ENCODE measurements at places on chromosomes 7 and 10.

DNA sequence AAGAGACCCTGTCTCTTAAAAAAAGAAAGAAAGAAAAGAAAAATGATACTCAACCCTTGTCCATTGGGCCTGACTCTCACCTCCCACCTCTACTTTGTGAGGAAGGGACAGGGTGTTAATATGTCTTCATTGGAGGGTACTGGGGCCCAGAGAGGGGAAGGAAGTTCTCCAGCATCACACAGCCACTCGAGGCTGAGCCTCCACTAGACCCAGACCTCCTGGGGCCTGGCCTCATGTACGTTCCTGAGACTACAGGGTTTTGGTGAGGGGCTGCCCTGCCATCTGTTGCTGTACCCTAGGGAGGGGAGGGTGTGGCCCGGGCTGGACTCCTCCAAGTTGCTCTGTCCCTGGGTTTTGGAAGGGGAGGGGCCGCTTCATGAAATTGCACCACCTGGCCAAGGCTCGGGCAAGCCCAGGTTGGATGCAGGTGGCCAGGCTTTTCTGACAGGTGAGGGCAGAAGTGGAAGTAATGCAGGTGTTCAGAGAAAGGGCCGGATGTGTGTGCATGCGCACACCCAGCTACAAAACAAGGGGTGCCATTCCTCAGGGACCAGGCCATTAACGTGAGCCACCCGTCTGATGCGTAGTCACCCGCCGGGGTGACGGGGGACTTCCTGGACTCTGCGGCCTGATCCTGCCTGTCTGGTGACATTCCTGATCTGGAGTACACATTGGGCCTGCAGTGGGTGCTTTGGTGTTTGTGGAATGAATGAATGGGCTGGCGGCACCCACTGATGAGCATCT is 21.7 kb downstream of the GTF2IRD1 start:
- peak; percentile 78 for DNase-seq

GRCh38 chr7:3942816-3943745 is 642.0 kb downstream of the SDK1 start:
- DNase-seq: no peak

- DNase-seq: no peak
Observed at GRCh38 chr10:125097409-125098070, 62.8 kb downstream of the CTBP2 start.

GRCh38 chr10:73456187-73456890 is 23.0 kb upstream of the MSS51 start:
- no peak for DNase-seq

DNA sequence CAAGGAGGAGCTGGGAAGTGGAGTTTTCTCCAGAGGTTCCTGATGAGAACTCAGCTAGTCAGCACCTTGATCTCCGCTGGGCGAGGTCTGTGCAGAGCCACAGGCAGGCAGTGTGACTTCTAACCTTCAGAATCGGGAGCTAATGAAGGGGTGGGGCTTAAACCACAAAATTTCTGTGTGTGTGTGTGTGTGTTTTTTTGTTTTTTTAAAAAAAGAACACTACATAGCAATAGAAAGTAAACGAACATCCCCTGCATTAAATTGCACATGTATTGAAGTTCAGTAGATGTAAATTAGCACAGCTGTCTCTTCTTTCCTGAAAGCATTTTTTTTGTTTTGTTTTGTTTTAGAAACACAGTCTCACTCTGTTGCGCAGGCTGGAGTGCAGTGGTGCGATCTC is 46.2 kb downstream of the RBM17 start:
- DNase-seq: no peak

DNA sequence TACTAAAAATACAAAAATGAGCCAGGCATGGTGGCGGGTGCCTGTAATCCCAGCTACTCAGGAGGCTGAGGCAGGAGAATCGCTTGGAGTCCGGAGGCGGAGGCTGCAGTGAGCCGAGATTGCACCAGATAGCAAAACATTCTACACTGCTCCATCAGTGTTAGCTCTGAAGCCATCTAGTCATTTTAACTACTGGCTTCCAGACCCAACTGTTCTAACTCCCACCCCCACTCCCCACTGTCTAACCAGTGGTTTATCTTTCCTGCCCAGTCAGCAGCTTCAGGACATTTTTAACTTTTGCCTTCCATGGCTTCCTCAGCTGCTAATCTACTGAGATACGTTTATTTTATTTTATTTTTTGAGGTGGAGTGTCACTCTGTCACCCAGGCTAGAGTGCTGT is 6.2 kb upstream of the FRAT1 start:
- DNase-seq: no peak

DNA sequence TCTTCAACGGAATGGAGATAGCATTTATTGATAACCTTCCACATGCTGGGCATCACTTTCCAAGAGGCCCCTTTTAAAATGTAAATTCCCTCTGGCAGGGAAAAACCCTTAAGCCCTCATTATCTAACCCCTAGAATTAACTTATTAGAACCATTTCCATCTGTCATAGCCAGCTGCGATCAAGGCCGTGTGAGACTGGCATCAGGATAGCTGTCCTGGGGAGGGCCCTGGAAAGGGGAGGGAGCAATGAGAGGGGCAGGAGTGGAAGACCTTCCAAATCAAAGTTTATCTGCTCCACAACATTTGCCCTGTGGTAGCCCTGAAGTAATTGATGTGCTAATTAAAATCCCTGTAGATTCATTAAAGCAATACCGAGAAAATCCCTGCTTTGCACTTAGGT is 45.0 kb upstream of the JAZF1 start:
- no peak for DNase-seq

- no peak for DNase-seq
Observed at GRCh38 chr10:33244354-33244967, 90.0 kb downstream of the NRP1 start.

DNA sequence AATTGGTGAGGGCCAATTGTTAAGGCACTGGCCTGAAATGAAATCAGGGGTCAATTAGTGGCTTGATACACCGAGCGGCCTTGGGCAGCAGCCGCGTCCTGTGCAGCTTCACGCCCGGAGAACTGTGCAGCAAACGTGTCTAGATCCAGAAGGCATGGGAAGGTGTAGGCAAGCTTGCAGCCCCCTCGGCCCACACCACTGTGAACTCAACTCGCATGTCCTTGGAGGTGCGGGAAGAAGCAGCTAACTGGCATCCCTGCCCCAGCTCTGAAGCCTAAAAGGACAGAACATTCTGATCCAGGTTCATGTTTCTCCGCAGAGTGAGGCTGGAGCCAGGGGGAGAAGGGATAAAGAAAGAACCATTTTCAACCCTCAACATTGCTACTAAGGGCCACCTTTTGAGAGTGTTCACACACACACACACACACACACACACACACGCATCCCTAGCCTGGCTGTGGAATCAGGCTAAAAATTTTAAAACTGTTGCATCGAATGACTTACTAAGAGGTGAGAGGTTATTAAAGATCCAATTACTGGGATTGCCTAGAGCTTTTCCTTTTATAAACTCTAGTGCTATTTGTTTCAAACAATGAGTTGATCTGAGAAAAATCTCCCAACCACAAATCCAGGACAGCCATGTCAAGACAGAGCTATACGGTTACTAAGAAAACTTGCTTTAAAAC is 104.0 kb downstream of the PARP12 start:
- no peak for DNase-seq

GRCh38 chr10:115117301-115117700 is 24.1 kb downstream of the ATRNL1 start:
- no peak for DNase-seq

- DNase-seq: peak; percentile 92
Observed at GRCh38 chr7:76393116-76394031, 16.1 kb downstream of the SSC4D start.

DNA sequence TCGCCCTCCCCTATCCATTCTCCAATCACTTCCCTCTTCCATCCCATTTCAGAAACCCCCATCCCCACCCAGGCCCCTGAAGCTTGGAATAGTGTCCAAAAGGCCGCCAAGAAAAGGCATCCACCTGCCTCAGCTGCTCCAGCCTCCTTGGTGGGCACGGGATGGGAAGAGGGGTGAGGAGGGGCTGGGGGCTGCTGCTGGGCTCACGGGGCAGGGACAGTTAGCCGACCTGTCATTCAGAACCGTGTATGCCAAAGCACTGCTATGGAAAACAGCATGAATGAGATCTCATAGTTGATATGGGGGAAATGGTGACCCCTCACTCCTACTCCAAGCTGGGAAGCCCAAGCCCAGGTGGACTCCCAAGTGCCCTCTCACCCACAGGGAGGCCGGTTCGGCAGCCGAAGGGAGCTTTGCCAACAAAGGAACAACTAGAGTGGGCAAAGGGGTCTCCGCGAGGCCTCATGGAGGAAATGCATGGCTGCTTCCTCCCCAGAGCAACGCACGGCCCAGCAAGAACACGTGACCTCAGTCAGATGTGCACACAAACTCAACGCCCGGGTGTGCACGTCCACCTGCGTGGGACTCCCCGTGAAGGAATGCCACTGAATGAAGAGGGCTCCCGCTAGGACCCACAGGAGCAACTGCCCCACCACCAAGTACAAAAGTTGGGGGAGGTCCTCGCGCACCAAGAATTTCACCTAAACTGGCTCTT is 52.5 kb downstream of the EBF3 start:
- no peak for DNase-seq

DNA sequence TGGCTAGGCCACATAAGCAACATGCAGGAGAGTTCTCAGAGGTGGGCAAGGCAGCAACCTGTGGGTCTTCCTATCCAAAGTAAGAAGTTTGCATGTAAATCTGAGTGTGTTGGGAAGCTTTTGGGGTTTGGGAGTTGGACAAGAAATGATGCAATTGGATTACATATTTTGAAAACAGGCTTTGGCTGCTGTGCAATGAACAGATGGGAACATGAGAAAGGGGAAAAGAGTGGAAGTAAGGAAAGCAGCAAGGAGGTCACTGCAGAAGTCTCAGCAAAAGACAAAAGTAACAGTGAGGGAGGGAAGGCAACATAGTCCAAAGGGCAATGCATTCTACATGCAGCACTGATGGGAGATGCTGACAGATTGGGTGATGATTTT is 61.1 kb upstream of the C10orf90 start:
- no peak for DNase-seq

DNA sequence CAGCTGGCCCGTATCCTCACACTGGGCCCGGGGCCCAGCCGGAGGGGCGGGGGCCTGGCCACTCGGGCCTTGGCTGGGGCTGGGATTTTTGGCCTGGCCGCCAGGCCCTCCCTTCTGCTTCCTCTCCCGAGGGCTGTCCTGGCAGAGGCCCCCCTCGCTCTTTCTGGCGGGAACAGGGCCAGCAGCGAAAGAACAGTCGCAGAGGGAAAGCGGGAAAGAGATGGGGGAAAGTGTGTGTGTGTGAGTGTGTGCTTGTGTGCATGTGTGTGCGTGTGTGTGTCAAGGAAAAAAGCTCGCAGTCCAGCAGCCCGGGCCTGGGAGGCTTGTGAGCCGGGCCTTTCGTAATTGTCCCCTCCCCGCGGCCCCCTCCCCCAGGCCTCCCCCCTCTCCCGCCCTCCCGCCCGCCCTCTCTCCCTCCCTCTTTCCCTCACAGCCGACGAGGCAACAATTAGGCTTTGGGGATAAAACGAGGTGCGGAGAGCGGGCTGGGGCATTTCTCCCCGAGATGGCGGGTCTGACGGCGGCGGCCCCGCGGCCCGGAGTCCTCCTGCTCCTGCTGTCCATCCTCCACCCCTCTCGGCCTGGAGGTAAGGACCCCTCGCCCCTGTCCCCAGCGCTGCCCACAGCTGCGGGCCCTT is at the start of gene ELN:
Gene ELN, plus strand, starts transcription at position 491 of the 638 bp plus-strand sequence. Its CDS starts 15 bp downstream, at position 506.
- DNase-seq: no peak

GRCh38 chr10:70308121-70309060 is 24.6 kb upstream of the NPFFR1 start:
- no peak for DNase-seq

DNA sequence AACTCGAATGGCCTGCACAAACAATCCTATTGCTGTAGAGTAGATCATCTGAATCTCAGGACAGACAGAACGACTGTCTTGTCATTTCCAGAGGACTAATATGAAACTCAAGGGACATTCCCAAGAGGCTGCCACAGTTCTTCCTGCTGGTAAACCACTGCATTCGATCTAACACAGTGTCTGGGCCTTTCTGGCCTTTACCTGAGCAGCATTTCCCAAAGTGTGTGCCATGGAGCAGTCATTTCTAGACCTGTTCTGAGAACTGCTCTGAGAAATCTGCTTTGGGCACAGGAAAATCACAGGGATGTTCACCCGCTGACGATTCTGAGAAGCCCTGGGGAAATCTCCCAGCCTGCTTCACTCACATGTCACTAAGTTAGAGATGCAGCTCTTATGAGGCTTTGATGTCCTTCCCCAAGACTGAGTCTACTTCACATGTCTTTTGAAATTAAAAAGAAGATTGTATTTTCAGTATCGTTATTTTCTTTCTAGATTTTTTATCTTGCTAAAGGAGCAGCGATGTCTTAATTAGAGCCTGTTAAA is 18.4 kb downstream of the GPNMB start:
- no peak for DNase-seq

DNA sequence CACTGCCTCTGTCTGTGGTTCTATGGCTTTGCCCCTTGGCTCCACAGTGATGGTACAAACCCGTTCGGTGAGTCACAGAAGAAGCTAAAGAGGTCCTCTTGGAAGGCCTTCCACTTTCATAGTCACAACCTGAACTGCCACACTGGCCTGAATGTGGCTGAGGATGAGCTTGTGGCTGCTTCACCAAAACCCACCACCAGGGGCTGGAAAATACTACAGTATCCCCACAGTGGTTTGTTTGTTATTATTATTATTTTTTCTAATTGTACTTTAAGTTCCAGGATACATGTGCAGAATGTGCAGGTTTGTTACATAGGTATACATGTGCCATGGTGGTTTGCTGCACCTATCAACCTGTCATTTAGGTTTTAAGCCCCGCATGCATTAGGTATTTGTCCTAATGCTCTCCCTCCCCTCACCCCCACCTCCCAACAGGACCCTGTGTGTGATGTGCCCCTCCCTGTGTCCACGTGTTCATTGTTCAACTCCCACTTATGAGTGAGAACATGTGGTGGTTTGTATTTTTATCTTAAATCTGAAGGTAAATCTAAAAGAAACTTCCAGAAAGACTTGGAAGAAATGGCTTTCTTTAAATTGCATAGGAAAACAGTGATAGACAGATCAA is 160.8 kb upstream of the NPSR1 start:
- DNase-seq: no peak

GRCh38 chr10:51960494-51960895 is 261.1 kb upstream of the CSTF2T start:
- peak; percentile 37 for DNase-seq

DNA sequence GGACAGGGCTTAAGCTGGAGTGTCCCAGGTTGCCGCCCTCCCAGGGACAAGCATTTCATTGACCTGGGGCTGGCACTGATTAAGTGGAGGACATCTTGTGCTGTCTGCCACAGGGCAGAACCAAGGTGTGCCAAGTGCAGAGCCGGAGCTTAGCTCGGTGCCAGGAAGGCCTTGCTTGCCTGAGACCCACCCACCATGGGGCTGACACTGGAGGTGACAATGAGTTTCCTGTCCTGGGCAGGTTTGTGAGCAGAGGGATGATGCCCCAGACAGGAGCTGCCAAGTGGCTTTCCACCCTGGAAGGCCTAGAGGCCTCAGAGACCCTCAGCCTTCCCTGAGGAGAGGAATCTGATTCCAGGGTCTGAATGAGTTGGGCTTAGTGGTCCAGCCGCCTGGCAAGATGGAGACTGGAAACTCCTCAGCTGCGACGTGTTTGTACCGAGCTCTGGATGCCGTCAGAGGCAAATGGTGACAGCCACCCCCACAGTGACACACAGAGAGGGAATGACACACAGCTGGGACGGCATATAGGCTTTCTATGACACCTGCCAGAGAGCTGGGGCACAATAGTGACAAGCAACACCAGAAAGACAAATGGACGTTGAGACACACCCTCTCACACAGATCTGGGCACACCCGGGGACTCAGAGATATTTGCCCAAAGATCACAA is 2.6 kb downstream of the ADCYAP1R1 start:
- DNase-seq: no peak

- no peak for DNase-seq
Observed at GRCh38 chr10:22609251-22609650, 105.1 kb downstream of the PIP4K2A start.
